ENCODE measurements at places on chromosomes 6 and 20. TPM values are rescaled to one million over a fixed set of nuclear protein-coding genes. Genes with fewer than 3 reads are reported as not detected.

DNA sequence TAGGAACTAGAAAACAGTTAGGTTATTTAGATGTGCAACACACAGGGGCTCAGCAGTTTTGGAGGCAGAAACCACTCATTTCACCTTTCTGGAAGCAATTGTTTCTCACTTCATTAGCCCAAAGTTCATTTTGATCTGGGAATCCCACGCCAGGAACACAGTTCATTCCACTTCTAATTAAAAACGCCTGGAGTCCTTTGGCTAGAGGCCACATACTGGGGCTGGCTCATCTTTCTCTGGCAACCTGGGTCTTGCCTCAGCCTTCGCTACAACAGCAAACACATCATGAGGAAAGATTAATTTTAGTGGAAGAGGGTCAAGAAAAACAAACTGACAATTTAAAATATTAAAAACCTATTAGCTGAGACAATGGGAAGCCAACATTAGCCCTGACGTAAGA lies 69.7 kb downstream of the RFPL4B start:
- no peak overlapping the region for H3K4me3 ChIP-seq
- no peaks in the 10 kb centered on the region for H3K36me3 ChIP-seq
- no peak for DNase-seq

- H3K36me3 ChIP-seq = no peaks in the 10 kb centered on the region
- H3K4me3 ChIP-seq = no peak overlapping the region
- DNase-seq = peak; percentile 54
- H3K4me1 ChIP-seq = peaks cover 8% of the 10 kb centered on the region
- no peaks in the 10 kb centered on the region for H3K27me3 ChIP-seq
Measured at GRCh38 chr6:145532361-145532760, 203.0 kb downstream of the EPM2A start.

DNA sequence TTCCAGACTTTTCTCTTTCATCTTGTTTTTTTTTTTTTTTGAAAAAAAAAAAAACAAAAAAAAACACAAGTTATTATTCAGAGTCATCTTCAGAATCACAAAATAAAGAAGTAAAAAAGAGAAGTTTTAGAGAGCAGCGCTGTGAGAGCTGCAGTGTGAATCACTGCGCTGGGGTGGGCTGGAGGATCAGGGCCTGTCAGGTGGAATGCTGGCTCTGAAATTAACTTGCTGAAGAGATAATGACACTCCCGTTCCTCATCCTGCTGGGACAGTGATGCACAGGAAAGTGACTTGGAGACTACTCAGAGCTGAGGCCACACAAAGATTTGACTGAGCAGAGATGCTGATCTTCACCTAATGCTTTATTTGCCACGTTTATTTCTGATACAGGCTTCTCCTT lies 42.7 kb upstream of the CLDN20 start:
- H3K4me3 ChIP-seq = no peak overlapping the region
- H3K27me3 ChIP-seq = no peaks in the 10 kb centered on the region
- no peak for DNase-seq
- peaks cover 8% of the 10 kb centered on the region for H3K4me1 ChIP-seq
- H3K36me3 ChIP-seq = no peaks in the 10 kb centered on the region
- no peak overlapping the region for H3K27ac ChIP-seq

DNA sequence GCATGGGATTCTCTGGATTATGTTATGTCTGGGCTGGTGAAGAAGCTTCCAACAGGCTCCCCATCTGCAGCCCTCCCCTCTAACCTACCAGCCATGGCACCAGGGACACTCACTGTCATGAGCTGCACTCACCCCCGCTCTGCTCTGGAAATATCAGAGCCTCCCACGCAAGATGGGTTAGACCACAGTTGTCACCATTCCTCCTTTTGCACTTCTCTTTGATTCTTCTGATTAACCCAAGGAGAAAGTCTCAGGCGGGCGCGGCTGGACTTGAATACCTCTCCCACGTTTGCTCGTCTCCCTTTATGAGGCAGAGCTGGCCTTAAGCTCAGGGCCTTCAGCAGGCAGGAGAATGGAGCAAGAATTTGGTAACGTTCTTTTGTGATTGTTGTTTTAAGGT lies 128.1 kb downstream of the CEBPB start:
- no peak for DNase-seq
- no peaks in the 10 kb centered on the region for H3K36me3 ChIP-seq
- no peaks in the 10 kb centered on the region for H3K27me3 ChIP-seq
- H3K4me3 ChIP-seq = no peak overlapping the region
- peaks cover 19% of the 10 kb centered on the region for H3K4me1 ChIP-seq
- no peak overlapping the region for H3K27ac ChIP-seq

- H3K36me3 ChIP-seq = no peaks in the 10 kb centered on the region
- peaks cover 54% of the 10 kb centered on the region for H3K4me1 ChIP-seq
- H3K27ac ChIP-seq = peak overlapping the region; percentile 73
- H3K4me3 ChIP-seq = no peak overlapping the region
- peak; percentile 32 for DNase-seq
- H3K27me3 ChIP-seq = no peaks in the 10 kb centered on the region
Measured at GRCh38 chr6:143692696-143693095, 14.9 kb downstream of the PHACTR2 start.

GRCh38 chr6:157223021-157223430 lies 100.3 kb downstream of the TMEM242 start:
- H3K27ac ChIP-seq = no peak overlapping the region
- H3K4me3 ChIP-seq = no peak overlapping the region
- H3K4me1 ChIP-seq = no peaks in the 10 kb centered on the region
- DNase-seq = no peak
- no peaks in the 10 kb centered on the region for H3K36me3 ChIP-seq

- peak; percentile 35 for DNase-seq
- H3K4me1 ChIP-seq = peaks cover 16% of the 10 kb centered on the region
- H3K36me3 ChIP-seq = no peaks in the 10 kb centered on the region
- peaks cover 63% of the 10 kb centered on the region for H3K27me3 ChIP-seq
- no peak overlapping the region for H3K27ac ChIP-seq
- H3K4me3 ChIP-seq = peak overlapping the region; percentile 42
Measured at GRCh38 chr6:13014504-13015378, 298.2 kb downstream of the PHACTR1 start.

DNA sequence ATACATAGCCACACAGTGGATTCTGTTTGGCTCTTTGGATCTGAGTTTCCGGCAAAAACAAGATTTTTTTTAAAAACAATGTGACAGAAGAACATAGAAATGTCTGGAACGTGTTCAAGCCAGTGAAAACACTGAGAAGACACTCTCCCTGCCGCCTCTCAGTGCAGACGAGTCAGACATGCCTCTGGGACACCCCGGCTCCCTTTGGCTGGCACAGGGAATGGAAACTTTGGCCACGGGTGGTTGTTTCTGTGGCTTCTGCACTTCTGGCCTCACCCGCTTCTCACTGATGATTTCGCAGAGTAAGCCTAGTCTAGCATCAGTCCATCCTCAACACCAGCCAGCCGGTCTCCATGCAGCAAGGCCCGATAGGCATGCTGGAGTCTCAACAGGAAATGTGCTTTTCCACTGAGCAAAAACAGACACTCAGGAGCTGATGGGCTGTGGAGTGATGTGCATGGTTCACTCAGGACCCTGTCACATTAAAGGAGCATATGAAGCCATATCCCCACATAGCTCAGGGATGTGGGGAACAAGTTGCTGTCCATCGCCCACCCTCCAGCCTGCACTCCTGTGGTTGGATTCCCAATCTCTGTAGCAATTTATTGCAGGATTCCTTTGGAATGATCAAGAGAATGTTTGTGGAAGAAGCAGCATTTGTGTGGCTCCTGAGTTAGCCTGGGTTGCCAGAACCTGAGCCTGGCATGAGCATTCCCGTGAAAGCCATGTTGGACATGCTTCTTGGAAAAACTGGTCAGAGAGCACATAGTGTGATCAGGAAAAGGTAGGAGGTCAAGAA lies 262.0 kb upstream of the RIN2 start:
- no peaks in the 10 kb centered on the region for H3K36me3 ChIP-seq
- H3K27me3 ChIP-seq = no peaks in the 10 kb centered on the region
- no peak for DNase-seq
- H3K4me3 ChIP-seq = no peak overlapping the region

DNA sequence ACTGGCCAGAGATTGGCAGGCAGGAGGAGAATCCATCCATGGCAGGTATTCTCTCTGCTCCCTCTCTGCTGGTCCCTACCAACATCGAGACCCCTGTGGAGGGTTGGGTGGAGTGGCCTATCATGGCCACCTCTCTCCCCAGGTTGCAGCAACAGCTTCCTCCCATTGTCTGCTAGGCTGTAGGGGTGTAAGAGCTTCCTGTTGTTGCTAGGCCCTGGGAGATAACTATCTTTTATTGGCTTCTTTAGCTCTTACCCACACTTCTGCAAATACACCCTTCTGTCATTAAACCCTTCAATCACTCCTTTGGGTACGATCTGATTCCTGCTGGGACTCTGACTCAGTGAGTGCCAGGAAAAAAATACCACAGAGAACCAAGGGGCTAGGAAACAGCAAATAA lies 66.6 kb upstream of the FAM184A start:
- no peaks in the 10 kb centered on the region for H3K36me3 ChIP-seq
- DNase-seq = no peak

- no peaks in the 10 kb centered on the region for H3K4me1 ChIP-seq
- DNase-seq = no peak
- no peaks in the 10 kb centered on the region for H3K27me3 ChIP-seq
- no peak overlapping the region for H3K4me3 ChIP-seq
- H3K27ac ChIP-seq = no peak overlapping the region
Measured at GRCh38 chr6:75986935-75987334, 85.5 kb downstream of the IMPG1 start.

DNA sequence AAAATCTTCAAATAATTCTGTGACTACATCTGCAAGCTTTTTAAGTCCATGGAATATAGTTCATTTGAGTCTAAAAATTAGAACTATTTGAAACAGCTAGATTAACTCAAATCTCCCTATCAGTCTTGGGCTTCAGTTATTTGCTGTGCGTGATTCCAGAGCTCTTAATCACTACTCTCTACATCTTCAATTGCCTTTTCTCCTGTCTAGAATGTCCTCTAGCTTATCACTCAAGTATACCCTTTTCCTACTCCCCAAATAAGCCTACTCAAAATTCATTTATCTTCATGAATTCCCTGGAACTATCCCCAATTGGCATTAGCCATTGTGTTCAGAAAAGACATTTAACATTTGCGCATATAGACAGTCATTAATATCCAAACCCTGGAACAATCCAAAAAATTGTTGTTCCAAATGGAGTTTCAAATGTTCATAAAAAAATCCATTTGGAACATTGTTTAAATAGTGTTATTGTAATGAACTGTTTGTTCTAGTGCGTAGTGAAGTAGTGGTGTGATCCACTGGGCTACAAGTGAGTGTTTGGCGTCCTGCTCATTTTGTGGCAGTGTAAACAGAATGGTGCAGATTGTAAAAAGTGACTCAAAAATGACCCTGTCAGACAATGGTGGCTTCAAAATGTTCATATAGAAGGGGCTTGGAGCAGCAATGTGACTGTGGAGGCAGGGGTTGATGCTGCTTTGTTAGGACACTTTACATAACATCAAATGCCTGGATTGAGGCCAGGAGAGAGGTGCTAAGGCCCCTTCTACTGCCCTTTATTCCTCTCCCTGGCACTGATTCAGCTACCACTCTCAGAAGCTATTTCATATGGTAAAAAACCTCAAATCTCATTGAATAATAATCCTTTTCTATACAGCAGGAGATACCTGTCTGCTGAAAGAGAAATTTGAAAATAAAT lies 122.3 kb downstream of the KIF6 start:
- peak overlapping the region; percentile 19 for H3K27ac ChIP-seq
- H3K36me3 ChIP-seq = no peaks in the 10 kb centered on the region
- DNase-seq = no peak

DNA sequence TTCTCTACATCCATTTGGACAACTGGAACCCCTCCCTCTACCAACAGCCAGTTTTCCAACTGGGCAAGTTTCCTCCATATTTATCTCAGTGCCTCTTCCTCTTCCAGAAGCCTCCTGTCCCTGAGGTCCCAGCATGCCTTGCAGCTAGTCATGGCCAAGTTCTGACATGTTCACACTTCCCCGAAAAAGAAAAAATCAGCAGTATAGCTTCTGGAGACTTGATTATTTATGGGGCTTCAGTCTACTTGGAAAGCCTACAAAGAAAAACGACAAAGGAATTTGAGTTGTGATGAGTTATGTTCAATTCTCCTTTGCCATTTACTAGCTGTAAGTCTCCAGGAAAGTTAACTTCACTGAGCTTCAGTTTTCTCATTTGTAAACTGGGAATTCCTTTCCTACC lies 406.5 kb downstream of the MAFB start:
- no peaks in the 10 kb centered on the region for H3K27me3 ChIP-seq
- H3K27ac ChIP-seq = no peak overlapping the region
- H3K4me1 ChIP-seq = no peaks in the 10 kb centered on the region
- H3K36me3 ChIP-seq = no peaks in the 10 kb centered on the region

- no peak for DNase-seq
- no peak overlapping the region for H3K4me3 ChIP-seq
- H3K27ac ChIP-seq = no peak overlapping the region
Measured at GRCh38 chr6:163327165-163327880, 87.2 kb upstream of the QKI start.

DNA sequence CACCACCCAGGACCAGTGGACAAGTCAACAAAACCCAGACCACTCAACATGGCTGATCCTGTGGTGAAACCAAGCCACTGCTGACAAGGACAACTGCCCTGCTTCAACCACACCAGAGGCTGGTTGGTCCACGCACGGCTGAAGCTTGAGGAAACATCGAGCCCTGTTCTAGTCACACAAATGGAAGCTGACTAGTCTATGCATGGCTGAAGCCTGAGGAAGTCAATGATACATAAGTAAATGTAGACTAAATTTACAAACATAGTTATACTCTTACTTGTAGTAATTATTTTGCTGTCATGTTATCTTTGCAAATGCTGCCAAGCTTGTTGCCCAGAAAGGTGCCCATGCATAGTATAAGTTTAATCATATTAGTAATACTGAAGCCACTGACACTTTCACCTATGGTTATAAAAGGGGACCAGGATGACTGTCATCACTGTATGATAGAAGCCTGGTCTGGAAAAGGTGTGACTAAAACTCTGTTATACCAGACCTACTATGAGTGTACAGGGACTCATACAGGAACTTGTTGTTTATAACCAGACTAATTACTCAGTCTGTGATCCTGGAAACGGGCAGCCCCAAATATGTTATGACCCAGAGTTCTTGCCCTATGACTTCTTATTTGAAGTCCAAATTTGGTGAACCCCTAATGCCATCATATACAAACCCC lies 5.6 kb downstream of the IL22RA2 start:
- no peak overlapping the region for H3K4me3 ChIP-seq
- H3K27ac ChIP-seq = no peak overlapping the region
- H3K4me1 ChIP-seq = no peaks in the 10 kb centered on the region

Gene EFCAB8
- total RNA-seq = 0.53 TPM

Gene MAPK13
- 41.2 TPM for total RNA-seq

Gene SLC17A9
- total RNA-seq = 17.3 TPM

Gene RAD21L1
- total RNA-seq = not detected

Gene GRIK2
- 6.2 TPM for total RNA-seq

Gene CCM2L
- 0.80 TPM for total RNA-seq

Gene METTL24
- 3.2 TPM for total RNA-seq

Gene NMBR
- total RNA-seq = 0.27 TPM

Gene ELOVL2
- total RNA-seq = 24.8 TPM
